ENCODE measurements at places on chromosomes 16 and 17.

DNA sequence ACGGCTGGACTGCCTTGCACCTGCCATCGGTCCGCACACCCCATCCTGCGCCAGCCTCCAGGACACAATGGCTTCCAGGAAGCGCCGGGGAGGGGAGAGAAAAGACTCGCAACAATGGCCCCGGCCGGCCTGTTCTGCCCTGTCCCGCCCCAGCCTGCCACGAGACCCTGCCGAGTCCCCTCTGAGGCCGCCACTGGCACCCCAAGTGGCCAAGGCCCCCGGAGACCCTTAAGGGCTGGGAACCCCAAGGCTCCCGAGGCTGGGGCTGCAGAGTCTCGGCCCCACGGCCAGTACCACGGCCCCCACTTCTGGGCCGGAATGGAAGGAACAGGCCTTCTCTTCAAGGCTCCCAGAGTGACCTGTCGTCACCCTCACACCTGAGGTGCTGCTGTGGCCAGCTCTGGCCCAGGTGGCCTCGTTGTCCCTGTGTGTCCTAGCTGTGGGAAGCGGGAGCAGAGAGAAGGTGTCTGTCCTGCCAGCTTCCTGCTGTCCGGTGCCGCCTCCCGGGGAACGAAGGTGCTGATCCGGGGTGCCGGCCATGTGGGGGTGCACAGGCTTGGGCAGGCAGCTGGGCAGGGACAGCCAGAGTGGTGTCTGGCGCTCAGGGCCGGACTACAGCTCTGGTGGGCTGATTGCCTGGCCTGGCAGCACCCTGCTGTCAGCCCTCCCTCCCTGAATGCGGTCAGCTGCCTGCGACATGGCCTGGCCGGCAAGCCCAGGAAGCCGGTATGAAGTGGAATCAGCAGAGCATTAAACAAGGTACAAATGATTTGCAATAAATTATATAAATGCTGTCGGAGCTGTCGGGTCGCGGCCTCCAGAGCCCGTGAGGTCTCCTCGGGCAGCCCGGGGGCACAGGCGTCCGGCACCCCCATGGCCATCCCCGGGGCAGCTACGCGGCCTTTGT lies 8.2 kb upstream of the CACNA1H start:
- no peak for DNase-seq

DNA sequence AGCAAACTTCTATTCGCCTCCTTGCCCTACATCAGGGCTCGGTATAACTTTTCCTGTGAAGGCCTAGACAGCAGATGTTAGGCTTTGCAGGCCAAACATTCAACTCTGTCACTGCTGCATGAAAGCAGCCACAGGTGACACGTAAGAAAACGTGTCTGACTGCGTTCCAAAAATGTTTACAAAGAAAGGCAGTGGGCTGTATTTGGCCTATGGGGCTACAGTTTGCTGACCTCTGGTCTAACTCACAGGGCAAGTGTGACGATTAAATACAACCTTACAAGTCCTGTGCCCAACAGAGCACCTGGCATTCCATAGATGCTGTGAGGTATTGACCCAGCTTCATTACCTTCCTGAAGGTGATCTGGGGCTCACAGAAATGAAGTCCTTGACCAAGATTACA lies 79.4 kb downstream of the USP31 start:
- no peak for DNase-seq

- no peak for DNase-seq
Observed at GRCh38 chr16:21227866-21228265, 5.6 kb upstream of the ANKS4B start.

- DNase-seq, result no peak
Observed at GRCh38 chr16:58578642-58579041, 51.0 kb downstream of the CNOT1 start.

GRCh38 chr16:31452631-31453106 lies 6.6 kb upstream of the ARMC5 start:
- no peak for DNase-seq

- no peak for DNase-seq
Observed at GRCh38 chr17:72121164-72122009, 567 bp downstream of the SOX9 start.

Measured in hippocampal formation (tissue), 2 donors.